ENCODE measurements at places on chromosomes 4 and X.

DNA sequence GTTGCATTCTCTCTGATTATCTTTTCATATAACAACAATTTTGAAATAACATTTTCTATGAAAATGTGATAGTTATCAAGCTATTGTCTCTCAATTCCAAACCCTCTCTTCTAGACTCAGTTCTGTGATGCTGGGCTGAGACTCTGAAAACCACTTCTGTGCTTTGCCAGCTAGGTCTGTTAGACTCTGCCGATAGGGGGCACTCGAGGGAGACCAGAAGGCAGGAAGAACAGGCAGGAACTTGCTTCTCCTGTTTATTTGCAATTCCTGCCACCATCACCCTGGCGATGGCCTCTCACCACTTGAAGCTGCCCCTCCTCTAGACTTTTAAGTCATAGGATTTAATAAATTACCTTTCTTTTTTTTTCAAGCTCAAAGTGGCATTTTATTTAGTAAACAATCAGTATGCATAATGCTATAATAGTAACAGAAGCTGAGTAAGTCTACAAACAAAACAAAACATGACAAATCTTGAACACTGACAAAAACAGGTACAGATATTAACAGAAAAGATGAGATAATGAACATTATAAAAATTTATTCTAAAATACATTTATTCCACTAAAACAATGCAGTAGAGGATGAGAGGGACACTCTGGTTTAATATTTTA lies 49.7 kb downstream of the RASL11B start:
- DNase-seq, result peak; percentile 22

DNA sequence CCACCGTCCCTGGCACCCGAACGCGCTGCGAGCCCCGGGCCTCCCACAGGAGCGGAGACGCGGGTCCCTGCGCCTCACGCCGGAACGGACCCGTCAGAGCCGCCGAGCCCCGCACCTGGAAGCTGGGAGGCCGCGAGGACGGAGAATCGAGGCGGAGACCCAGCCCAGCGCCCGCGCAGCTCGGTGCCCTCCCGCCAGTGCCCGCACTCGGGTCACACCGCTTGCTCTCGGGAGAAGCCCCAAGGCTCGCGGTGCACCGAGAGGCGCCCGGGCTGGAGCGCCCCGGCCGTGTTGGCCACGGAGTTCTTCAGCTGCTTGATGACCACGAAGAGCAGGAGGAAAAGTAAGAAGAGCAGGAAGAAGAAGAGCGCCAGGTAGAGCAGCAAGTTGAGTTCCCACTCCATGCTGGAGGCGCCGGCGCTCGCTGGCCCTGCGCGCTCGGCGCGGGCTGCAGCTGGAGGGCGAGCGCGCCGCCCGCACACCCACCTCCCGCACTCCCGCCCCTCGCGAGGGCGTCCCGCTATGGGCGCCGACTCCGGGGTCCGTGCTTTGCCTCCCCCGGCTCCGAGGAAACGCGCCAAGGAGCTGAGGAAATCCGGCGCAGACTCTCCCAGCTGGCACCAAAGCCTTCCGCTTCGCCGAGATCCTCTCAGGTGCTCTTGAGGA lies at the start of gene SMIM43:
SMIM43 (minus strand) TSS at position 463 of the 666 bp plus-strand sequence; CDS start at position 404, 59 bp downstream.
- DNase-seq, result no peak

DNA sequence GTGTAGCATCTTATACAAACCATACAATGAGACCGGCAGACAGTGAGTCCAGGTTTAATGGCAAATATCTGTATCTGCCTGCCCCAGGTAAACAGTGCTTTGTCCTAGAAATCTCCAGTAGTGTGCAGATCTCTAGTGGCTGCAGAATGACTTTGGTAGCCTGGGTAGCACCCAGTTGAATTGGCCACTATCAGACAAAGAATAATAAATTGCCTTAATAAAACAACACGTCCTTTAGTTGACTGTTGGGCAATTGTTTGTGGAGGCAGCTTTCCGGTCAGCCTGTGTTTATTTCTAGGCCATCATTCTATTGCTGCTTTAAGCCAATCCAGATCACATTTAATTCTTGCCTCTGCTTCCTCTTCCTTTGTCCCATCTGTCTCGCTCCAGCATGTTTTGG lies 52.5 kb downstream of the SNX25 start:
- DNase-seq, result no peak

DNA sequence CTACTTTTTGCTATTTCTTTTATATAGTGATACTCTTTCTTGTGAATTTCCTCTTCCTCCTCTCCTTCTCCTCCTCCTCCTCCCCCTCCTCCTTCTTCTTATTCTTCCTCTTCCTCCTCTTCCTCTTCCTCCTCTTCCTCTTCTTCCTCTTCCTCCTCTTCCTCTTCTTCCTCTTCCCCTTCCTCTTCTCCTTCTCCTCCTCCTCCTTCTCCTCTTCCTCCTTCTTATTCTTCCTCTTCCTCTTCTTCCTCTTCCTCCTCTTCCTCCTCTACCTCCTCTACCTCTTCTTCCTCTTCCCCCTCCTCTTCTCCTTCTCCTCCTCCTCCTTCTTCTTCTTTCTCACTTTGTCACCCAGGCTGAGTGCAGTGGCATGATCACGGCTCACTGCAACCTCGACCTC lies 36.3 kb upstream of the RBMX start:
- no peak for DNase-seq

GRCh38 chr4:171202908-171203307 lies 610.3 kb upstream of the GALNTL6 start:
- DNase-seq, result no peak

GRCh38 chr4:140793291-140793690 lies 37.1 kb upstream of the TBC1D9 start:
- DNase-seq, result no peak
